Stimulated activated CD8-positive, alpha-beta memory T cell treated with anti-CD3 and anti-CD28 coated beads, Interleukin-7, amount 100 ng/mL, for 1 hour (primary cell): ENCODE measurements at places on chromosomes 4 and X.

GRCh38 chr4:94523617-94524016, 71.9 kb downstream of the PDLIM5 start:
- no peak for DNase-seq

- no peak for DNase-seq
Observed at GRCh38 chr4:72629540-72629939, 60.5 kb upstream of the ADAMTS3 start.

DNA sequence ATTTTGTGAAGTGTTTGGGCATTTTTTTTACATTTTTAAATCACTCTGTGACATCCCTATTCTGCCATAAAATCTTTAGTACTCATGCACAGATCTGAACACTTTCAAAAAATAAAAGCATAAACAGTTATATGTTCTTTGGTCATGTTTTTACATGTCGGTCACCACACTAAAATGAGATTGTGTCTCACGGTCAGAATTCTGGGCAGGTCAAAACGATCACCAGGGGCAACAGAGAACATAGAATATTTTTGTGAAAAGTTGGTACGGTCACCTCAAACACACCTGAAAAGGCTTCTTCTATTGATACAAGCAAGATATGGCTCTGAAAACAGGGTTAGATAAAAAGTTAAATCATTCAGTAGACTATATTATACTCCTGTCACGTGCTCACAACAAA, 189.1 kb downstream of the PDGFC start:
- no peak for DNase-seq

- DNase-seq, result no peak
Observed at GRCh38 chrX:152993933-152994332, at the start of gene PNMA5. Gene PNMA5 (minus strand): TSS chrX:152994116. CDS start chrX:152991598, 2,518 bp downstream.

DNA sequence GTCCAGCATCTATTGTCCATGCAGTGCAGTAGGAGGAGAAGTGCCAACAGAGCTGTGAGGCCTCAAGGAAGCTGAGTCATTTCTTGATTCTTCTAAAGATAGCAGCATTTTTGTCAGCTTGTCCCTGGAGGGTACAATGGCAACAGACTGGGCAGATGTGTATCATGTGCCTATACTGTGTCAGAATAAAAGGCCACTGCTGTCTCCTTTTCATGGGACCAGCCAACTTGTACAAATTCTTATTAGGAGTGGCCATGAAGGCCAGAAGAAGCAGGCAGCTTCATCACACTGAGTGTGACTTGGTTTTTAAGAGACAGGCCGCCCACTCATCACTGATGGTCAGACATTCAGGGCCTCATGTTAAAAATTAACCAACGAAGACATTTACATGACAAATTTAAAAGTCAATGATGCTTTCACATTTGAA, 185.0 kb upstream of the FAM241A start:
- DNase-seq, result no peak
